Stimulated activated CD8-positive, alpha-beta memory T cell treated with anti-CD3 and anti-CD28 coated beads, Interleukin-2, amount 100 ng/mL, for 48 hours (primary cell): ENCODE measurements at places on chromosomes 3 and 15.

GRCh38 chr3:168939651-168940238 is 723.8 kb downstream of the MECOM start:
- no peak for DNase-seq

- no peak for DNase-seq
These were observed 262.6 kb upstream of the ZNF385D start for GRCh38 chr3:22013641-22014040.

GRCh38 chr15:66963710-66964109 is 101.7 kb upstream of the SMAD3 start:
- DNase-seq, result no peak

GRCh38 chr3:53303549-53303948 is 43.8 kb downstream of the DCP1A start:
- DNase-seq, result no peak

DNA sequence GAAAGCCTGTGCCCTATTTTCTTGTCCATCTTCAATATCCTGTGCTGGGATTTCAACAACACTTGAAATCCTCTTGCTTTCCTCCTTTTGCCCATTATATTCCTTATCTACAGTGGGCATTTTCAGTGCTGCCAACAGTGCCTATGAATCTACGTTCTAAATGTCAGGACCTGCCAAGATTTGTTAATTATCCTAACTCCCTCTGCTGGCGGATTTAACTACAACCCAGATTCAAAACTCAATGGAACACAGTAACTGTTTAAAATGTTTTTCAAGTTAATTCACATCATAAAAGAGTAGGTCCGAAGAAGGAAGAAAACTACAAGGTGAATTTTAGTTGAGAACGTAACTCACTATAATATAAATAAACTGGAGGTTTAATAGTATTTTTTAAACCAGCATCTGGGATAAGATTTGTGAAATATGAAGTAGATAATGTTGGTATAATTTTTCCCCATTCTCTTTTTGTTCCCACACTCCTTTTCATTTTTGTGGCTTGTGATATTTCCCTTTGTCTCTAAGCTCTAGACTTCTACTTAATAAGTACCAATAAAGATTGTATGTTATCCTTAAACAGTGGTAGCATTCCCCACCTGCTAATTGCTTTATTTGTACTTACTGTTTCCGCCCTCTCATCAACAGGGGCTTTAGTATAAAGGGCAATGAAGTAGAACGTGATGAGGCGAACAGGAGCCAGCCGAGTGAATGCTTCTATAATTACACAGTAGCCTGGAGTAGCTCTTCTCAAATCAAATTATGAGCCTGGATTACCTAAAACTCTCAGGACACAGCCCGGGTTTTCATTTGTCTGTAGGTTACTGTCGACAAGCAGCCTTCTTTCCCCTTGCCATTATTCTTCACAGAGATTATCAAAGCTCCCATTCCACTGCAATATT is 302.5 kb upstream of the ATP11B start:
- DNase-seq, result no peak

DNA sequence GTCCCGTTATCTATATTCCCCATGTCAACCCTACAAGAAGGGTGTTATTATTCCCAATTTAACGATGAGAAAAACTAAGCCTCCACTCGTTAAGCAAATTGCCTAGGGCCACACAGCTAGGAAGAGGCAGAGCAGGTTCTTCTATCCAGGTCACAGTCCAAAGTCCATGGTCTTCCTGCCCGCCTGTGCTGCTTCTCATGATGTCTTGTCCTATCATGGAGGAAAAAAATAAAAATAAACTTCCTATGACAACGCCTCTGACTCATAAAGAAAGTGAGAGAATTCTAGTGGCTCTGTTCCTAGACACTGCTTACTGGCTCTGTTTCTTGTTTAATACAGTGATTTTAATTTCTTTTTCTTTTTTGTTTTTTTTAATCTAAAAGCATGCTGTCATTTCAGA is 9.7 kb downstream of the COL8A1 start:
- no peak for DNase-seq

GRCh38 chr3:191154827-191155226 is 44.2 kb upstream of the OSTN start:
- DNase-seq, result no peak

DNA sequence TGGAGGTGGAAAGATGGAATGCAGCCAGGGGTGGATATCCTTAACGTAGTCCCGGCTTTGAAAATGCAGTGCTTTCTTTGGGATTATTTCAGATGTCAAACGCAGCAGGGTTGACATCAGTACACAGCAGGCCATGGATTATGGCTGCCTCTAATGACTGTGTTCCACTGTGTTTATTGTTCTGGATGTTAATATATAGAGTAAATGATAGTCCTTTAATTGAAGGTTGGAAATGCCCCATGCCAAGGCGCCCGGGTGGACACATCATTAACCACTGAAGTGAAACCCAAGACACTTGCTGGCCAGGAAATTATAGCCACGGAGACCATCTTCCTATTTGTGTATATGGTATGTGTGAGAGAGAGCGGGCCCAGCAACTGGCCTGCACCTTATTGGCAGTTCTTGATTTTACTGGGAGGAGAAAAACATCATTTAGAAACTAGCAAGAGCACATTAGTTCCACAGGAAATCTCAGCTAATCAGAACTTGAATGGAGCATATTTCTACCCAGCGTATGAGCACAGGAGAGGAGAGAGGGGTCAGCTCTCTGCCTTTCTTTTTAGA is 254.9 kb upstream of the RASGRP1 start:
- DNase-seq, result no peak

- DNase-seq, result no peak
These were observed 112.0 kb upstream of the SLC7A14 start for GRCh38 chr3:170697908-170698307.

- no peak for DNase-seq
These were observed 35.3 kb upstream of the B3GNT5 start for GRCh38 chr3:183217548-183218332.
